NCI-H524 treated with DMSO at 0.1 percent for 48 hours (cell line): ENCODE measurements at places on chromosomes 5 and 9.

GRCh38 chr5:154287136-154287535 lies 96.6 kb downstream of the GALNT10 start:
- no peak for DNase-seq

DNA sequence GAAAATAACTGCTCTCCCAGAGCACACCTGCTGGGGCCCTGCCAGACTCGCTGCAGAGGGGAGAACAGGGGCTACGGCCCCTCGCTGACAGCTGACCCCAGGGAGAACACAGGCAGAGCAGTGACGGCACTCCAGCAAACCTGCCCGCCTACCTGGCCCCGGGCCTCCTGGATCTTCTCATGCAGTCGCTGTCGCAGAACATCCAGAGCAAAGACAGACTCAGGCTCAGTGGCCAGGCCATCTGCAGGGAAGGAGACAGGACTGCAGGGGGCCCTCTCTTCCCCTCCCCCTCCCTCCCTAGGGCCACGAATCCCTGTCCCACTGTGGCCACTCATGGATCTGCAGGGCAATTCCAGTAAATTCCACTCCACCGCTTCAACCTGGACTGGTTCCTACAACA lies 2.4 kb downstream of the SURF6 start:
- DNase-seq = no peak

DNA sequence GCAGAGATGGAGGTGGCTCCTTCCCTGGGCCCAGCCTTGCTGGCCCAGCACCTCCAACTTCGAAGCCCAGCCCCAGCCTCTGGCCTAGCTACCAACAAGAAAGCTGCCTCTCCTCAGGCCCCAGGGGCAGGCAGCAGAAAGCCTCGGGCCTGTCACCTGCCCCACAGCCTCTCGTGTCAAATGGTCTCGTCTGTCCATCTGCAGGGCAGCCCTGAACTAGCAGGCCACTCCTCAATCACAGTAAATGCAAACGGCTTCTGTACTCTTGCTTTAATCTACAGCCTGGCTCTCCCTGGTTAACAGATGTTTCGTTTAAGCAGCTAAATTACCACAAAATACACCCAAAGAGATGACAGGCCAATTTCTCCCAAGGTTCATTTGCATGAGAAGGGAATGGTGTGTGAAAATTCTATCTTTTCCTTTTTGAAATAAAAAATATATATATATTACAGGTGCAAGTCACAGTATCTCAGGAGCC lies 21.5 kb downstream of the VAV2 start:
- no peak for DNase-seq

GRCh38 chr9:118364266-118365106 lies 660.3 kb downstream of the TLR4 start:
- DNase-seq = no peak

DNA sequence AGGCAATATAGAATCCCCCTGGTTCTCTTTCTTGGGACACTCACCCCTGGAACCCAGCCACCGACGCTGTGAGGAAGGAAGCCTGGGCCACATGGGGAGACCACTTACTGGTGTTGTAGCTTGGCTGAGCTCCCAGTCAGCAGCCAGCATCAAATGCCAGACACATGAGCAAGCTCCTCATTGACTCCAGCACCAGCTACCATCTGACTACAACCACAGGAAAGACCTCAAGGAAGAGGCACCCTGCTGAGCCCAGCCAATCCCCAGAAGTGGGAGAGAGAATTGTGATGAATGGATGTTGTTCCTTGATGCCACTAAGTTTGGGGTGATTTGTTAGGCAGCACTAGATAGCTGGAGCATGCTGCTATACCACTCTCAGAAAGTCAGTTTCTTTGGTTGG lies 36.0 kb downstream of the BNIP1 start:
- DNase-seq = no peak

GRCh38 chr9:89712283-89712682 lies 107.5 kb downstream of the GADD45G start:
- no peak for DNase-seq

GRCh38 chr5:134135091-134135655 lies 20.7 kb downstream of the TCF7 start:
- DNase-seq = no peak
